ENCODE measurements at places on chromosomes 5 and 9.

GRCh38 chr5:149930749-149931574 lies 13.6 kb downstream of the PDE6A start:
- DNase-seq, result no peak

DNA sequence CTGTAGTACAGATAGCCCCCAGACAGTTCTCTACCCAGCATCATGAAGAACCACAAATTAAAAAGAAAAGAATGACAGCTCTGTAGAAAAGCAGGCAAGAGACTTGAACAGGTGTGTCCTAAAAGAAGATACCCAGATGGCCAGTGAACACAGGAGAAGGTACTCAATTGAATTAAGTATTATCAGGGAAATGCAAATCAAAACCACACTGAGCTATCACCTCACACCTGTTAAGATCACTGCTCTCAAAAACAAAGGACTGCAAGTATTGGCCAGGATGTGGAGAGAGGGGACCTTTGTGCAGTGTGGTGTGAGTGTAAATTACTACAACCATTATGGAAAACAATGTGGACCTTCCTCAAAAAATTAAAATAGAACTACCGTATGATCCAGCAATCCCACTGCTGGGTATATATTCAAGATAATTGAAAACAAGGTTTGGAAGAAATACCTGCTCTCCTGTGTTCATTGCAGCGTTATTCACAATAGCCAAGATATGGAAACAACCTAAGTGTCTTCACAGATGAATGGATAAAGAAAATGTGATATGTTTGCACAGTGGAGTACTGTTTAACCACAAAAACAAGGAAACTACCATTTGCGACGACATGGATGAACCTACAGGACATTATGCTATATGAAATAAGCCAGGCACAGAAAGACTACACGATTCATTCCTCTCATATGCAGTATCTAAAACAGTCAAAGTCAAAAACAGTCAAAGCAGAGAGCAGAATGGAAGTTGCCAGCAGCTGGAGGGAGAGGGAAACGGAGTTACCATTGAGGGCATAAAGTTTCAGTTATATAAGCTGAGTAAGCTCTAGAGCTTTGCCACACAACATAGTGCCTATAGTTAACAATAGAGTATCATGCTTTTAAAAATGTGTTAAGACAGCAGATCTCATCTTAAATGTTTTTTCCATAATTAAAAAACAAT lies 102.6 kb downstream of the WNK2 start:
- no peak for DNase-seq

- no peak for DNase-seq
Observed at GRCh38 chr5:106827061-106827460, 843.7 kb downstream of the EFNA5 start.

- no peak for DNase-seq
Observed at GRCh38 chr9:22097707-22098106, 88.6 kb upstream of the CDKN2B start.

DNA sequence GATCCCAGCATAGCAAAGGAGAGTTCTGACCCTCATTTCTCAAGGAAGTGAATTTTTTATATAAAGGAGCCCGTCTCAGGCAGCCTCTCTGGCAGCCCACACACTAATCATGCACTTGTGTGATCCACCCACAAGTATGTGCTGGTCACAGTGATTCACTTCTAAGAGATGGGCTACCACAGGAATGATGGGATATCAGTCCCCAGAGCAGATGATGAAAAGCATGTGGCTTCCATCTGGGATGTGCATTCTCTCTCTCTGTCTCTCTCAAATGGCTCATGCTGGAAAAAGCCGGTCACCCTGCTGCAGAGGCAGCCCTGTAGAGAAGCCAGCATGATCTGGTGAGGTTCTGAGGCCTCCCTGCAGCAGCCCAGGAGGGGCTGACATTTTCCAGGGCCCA lies 74.2 kb upstream of the ADCY2 start:
- DNase-seq, result no peak

- no peak for DNase-seq
Observed at GRCh38 chr5:177442066-177442826, 4.4 kb upstream of the PRR7 start.
